Calu3 (cell line): ENCODE measurements at places on chromosomes 11 and 22. TPM values are rescaled to one million over a fixed set of nuclear protein-coding genes. Genes with fewer than 3 reads are reported as not detected.

Gene SLC22A8
- total RNA-seq = not detected in 2 replicates

GRCh38 chr11:114027926-114028325 lies 31.6 kb upstream of the ZBTB16 start:
- DNase-seq = no peak

Gene PGA5
- not detected in 2 replicates for total RNA-seq

Gene LRRN4CL
- total RNA-seq = 0.71 and 1.5 TPM in 2 replicates

GRCh38 chr11:20080032-20080685 lies 80.1 kb downstream of the DBX1 start:
- no peak for DNase-seq
